ENCODE measurements at places on chromosomes 1 and 21.

- no peak for DNase-seq
Observed at GRCh38 chr1:236830560-236830959, 35.5 kb downstream of the MTR start.

- no peak for DNase-seq
Observed at GRCh38 chr1:16141573-16142336, 14.1 kb downstream of the EPHA2 start.

DNA sequence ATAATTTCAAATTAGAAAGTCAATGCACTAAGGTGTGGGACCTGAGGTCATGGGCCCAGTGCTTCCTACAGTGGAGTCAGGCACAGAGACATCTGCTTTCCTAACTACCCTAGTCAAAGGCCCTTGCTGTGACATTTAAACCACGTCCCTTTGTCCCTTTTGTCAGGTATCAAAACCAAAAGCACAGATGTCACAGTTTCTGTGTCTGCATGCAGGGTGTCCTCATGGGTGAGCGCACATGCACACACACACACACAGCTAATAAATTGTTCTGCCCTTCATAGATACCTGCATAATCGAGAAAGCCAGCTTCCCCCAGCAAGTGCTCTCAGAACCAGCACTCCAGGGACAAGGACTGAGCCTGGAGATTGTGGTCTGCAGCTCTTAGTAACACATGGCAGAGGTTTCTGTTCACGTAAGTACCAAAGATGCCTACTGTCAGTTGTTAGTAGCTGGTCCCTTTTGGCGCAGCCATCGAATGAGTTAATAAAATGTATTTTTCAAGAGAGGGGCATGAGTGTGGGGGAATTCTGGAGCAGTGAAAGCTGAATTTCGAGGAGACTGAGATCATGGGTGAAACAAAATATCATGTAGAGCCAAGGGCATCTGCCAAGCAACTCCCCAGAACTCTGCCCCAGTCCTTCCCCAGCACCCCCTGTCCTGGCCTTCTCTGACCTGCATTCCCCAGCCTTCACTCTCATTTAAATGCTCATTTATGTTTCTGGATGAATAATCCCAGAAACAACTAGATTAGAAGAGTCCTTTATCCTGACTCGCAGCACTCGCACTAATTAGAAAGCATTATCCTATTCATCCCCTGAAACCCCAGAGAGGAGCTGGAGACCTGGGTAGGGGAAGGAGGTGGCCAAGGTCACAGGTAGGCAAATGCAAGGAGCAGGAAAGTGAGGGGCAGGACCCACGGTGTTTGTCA lies 25.5 kb downstream of the TNR start:
- no peak for DNase-seq

DNA sequence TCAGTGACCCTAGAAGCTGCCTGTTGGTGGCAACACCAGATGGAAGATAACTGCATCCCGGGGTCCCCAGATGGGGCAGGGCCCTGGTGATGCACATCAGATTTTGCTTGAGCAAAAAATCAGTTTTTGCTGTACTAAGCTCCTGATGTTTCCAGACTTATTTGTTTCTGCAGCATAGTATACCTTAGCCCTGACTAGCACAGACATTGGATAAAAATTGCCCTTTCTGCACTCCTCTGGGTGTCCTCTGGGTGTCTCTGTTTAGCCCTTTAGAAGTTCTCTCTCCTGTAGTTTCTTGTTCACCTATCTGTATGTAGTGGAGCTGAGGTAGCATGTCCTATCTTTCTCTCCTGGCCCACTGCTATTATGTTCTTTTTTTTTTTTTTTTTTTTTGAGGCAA lies 30.3 kb upstream of the PLA2G2C start:
- no peak for DNase-seq

DNA sequence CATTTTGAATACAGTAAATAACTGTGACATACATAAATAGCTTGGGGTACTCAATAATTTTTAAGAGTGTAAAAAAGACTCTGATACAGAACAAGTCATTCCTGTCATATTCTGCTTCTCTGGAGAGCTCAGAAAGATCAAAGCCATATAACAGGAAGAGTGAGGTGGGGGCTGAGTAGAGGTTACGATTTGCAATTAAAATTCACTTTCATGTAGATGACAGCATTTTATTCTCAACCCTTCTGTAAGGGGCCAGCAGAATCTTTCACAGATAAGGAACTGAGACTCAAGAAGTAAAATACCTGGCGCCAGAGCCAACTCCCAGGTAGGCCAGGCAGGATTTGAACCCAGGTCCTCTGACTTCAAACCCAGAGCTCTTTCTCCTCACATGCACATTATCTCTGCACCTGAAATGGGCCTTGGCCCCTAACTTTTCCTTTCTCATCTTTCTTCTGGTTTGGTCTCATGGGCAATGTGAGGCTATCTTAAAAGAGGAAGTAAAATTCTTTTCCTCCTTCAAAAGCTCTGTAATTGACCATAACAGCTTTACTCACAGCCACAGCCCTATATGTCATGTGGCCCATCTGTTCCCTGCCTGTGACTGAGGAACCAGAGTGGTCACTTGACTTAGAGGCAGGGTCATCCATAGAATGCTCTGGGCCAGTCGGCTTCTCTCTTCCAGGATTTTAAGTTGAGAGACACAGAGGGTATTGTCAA lies 80.9 kb upstream of the SYT6 start:
- no peak for DNase-seq

DNA sequence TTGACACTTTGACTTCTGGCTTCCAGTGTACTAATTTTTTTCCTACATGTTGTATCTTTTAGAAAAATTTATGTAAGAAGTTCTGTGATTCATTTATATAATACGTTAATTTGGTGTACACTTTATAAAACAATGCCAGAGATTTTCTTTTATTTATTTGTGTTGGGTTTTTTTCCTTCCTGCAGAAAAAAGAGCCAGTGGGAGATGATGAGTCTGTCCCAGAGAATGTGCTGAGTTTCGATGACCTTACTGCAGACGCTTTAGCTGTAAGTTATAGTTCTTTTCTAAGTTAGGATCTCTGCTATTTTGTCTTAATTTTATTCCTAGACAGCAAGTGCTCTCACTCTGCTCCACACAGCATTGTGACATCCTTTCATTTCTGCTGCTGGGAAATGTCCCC lies 14.4 kb downstream of the SARS1 start:
- DNase-seq = no peak

DNA sequence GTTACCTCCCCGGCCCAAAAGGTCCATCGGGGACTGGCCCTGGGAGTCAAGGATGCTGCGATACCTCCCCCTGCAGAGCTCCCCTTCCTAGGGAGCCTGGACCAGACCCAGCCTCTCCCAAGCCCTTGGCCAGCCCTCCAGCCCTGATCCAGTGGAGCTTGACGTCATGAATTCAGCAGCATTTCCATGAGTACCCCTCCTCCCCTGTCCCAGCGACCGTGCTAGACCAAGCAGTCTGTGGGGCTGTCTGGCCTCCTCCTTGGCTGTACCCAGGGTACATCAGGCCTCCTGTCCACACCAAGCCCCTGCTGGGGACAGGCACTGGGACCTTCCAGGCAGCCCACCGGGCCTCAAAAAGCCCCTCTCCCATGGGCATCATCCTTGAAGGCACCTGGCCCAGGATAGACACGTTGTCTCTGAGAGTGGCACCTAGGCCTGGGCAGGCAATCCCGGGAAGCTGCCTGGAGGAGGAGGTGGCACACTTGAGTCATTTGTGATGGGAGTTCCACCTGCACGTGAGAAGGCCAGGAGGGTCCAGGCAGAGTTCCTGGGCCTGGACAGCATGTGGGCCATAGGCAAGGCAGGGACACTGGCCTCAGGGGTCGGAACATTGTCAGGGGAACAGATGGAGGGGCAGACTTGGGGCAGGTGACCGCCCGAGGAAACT lies 46.4 kb downstream of the WNT9A start:
- no peak for DNase-seq

GRCh38 chr1:61403679-61404596 lies 321.0 kb downstream of the TM2D1 start:
- DNase-seq = no peak

DNA sequence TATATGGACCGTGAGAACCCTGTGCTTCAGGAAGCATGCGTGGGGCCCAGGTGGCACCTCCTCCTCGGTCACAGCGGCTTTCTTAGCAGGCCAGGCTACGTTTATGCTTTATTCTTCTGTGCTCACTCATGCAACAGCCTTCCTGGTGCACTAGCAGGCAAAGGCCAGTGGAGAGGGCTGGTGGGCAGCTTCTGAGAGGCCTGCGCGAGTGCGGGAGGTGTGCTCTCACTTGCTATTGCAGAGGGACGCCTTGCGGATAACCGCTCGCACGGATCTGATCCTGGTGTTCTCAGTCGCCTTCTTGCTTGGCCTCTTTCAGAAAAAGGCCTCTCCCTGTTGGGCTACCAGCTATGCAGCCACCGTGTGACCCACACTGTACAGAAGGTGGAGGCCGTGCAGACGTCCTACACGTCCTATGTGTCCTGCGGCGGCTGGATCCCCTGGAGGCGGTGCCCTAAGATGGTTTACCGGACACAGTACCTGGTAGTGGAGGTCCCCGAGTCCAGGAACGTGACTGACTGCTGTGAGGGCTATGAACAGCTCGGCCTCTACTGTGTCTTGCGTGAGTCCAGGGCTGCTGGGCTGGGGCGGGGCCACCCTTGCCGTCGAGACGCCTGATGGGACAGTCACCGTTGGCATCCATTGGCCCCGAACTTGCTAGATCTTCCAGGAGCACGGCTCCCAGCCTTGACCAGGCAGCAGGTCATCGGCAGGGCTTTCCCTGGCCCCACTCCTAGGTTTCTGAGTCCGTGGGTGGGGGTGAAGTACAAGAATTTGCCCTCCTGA lies 4.8 kb downstream of the UMODL1 start:
- DNase-seq = no peak
